Stimulated activated naive CD4-positive, alpha-beta T cell treated with Interleukin-2 at 50 U/mL for 16 hours (primary cell): ENCODE measurements at places on chromosomes 7 and 10.

GRCh38 chr10:29039677-29040189, 249.1 kb upstream of the LYZL1 start:
- DNase-seq = no peak

DNA sequence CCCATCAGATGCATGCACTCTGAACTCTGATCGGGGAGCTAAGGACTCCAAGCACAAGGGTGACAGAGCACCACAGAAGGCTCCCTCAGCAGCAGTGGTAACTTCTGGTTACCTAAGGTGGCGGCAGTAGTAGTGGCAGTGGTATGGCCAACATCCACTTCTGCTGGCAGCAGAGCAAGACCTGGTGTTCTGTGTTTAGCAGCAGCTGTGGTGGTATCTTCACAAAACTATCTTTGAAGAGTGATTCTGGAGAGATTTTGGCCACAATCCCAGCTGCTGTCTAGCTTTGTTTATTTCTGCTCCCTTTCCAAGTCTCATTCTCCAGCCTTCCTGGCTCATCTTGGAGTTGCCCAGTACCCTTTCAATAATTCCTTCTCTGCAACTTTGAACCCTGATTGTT, 102.4 kb upstream of the LRGUK start:
- no peak for DNase-seq

DNA sequence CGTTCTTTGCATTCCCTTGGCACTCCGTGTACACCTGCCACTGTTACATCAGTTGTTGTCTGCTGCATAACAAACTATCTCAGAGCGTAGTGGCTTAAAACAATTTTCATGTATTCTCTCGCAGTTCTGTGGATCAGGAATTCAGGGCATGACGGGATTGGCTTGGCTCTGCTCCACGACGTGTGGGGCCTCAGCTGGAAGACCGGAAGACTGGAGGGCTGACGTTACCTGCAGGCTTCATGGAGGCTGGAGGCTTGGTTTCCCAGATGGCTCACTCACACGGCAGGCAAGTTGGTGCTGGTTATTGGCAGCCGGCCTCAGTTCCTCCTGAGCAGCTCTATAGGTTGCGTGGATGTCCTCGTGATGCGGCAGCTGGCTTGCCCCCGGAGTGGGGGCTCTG, 25.5 kb downstream of the NYAP1 start:
- DNase-seq = no peak

- DNase-seq = no peak
Observed at GRCh38 chr10:14477408-14477710, 146.6 kb upstream of the FRMD4A start.

GRCh38 chr10:70493660-70494234, 15.2 kb downstream of the PALD1 start:
- DNase-seq = no peak

DNA sequence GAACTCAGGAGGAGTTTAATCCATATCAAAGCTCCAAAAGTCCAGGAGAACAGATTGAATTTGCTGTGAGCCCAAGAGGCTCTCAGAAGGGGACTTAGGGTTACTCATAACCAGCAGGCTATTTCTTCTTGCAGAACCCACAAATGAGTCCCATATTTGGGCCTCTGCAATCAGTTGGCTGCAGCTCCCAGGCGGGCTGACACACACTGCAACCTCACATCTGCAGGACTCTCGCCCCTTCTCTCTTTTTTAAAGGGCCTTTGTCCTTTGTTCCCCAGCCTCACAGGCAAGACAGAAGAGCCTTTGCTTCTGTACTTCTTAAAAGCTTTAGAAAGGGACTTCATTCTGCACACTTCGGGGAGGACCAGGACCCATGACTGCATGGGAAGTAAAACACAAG, 26.7 kb downstream of the CREB3L2 start:
- DNase-seq = no peak

DNA sequence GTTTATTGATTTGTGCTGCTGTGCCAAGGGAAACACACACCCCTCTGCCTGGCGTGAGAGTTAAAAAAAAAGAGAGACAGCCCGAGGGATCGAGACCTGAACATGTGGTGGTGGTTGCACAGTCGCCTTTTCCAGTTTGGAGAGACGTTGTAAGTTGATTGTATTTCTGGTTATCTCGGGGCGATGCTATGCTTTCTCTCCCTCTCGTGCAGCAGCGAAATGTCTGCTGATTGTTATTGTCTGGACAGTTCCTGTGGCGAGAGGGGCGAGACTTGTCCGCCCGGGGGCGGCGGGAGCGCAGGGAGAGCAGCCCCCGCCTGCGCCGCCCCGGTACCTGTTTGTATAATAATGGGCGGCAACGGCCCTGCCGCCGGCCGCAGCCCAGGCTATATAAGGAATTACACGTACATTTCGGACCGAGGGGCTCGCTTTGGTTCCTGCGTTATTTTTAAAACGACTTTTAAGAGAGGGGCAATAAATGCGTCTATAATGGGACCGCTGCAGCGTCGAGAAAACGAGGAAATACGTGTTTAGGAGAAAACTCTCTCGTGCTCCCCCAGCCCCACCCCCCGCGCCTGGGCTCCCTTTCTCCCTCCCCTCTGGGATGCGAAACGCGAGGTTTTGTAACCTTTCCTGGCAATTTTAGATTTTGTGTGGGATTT, 1.7 kb downstream of the ZEB1 start:
- no peak for DNase-seq

GRCh38 chr10:29304995-29305335, 16.1 kb downstream of the LYZL1 start:
- no peak for DNase-seq

DNA sequence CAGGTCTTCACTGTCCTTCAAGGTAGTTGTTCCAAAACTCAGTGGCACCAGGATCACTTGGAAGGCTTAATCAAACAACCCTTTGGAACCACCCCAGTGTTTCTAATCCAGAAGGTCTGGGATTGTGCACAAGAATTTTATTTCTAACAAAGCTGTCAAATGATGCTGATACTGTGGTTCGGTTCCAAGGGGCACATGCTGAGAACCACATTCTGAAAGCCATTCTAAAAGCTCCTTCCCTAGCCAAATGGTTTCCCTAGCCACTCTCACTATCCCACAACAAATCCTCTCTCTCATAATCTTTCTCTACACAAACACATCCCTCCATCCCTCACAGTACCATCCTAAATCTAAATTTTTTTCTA, 52.1 kb downstream of the MACC1 start:
- no peak for DNase-seq

- peak; percentile 21 for DNase-seq
Observed at GRCh38 chr10:89861584-89862301, 160.4 kb downstream of the KIF20B start.

GRCh38 chr10:129329385-129330055, 137.5 kb upstream of the MGMT start:
- no peak for DNase-seq

GRCh38 chr10:99058762-99059161, 176.9 kb downstream of the HPSE2 start:
- no peak for DNase-seq

DNA sequence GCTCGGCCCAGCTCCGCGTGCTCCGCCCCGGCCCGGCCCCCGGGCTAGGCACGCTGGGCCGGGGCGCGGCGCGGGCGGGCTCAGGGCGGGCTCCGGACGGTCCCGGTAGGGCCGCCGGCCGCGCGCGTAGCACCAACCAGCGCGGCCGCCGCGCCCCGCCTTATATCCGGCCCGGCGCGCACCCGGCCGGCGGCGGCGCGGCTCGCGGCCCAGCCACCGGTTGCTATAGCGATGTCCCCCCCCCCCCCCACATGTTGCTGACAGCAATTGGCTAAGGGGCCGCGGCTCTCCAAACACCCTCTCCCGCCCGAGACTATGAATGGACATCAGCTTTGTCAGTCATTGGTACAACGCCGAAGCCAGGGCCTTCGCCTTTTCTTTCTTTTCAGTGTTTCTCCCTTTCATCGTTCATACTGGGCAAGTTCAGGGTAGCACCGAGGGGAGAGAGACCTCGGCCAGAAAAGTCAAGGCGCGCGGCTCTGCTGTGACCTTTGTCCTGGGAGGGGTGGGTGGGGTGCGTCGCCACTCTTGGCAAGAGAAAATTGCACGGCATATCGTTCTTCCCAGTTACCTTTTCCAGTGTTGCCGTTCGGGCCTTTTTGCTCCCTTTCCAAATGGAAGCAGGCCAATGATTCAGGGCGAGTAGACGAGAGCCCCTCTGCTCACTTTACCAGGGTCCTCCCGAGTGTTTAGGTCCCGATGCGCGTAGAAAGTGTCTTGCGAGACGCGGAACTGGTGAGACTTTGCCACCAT, 354.2 kb downstream of the DNAJB6 start:
- no peak for DNase-seq

GRCh38 chr10:35633006-35633980, 8.8 kb downstream of the FZD8 start:
- DNase-seq = no peak

DNA sequence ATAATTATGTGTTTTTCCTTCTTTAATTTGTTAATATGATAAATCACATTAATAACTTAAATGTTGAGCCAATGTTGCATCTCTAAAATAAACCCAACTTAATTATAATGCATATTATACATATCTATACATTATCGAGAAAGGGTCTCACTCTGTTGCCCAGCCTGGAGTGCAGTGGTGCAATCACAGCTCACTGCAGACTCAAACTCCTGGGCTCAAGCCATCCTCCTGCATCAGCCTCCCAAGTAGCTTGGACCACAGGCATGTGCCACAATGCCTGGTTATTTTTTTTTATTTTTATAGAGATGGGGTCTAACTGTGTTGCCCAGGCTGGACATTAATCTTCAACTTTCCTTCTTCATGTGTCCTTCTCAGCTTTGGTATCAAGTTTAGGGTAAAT, 98.9 kb downstream of the INHBA start:
- DNase-seq = no peak

GRCh38 chr7:108605559-108606201, 36.0 kb downstream of the DNAJB9 start:
- DNase-seq = no peak

DNA sequence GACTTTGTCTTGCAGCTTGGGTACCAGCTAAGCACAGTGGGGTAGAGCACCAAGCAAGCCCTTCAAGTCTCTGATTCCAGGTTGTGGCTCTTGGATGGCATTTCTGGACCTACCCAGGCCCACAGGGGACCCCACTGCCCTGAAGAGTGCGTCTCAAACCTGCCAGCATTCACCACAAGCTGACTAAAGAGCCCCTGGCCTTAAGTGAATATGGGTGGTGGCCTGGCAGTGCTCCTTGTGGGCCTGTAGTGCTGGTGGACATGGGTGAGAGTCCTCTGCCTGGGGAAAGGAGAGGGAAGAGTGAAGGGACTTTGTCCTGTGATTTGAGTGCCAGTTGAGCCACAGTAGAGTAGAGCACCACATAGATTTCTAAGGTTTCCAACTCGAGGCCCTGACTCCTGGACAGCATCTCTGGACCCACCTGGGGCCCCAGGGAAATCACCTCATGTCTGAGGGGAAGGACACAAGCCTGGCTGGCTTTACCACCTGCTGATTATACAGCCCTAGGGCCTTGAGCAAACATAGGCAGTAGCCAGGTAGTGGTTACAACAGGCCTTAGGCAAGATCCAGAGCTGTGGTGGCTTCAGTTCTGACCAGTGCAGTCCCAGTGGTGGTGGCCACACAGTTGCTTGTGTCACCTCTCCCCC, 23.7 kb downstream of the GSDME start:
- no peak for DNase-seq

- no peak for DNase-seq
Observed at GRCh38 chr10:23538968-23539367, 100.1 kb downstream of the OTUD1 start.

- DNase-seq = no peak
Observed at GRCh38 chr7:116438267-116438666, 61.3 kb upstream of the CAV2 start.

DNA sequence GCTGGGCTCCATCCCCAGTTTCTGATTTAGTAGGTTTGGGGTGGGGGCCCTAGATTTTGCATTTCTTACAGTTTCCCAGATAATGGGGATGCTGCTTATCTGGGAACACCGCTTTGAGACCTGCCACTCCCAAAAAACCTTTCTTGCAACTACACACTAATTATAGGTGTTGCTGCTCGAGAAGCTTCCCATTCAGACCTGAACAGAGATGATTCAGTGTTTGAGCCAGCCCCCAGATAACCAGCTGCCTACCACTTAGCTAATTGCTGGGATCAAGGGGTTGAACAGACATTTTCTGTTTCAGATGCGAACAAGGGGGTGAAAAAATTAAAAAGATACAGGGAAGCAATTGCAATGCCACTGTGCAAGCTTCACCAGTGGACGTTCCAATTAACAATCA, 448.5 kb downstream of the KCNMA1 start:
- no peak for DNase-seq

DNA sequence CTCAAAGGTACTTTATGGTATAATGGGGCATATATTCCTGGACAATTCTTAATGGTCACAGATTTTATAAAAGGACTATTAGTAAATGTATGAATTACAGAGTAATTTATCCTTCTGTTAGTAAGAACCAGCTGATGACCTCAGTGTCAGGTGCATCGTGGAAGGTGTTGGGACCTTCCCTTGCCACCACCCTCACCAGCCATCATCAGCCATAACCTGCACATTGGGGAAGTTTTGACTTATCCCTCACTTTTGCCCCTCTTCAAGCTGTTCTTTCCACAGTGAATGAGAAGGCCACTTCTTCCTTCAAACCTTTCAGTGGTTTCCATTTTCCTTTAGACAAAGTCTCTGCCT, 52.2 kb downstream of the FIGNL1 start:
- DNase-seq = peak; percentile 56
